ENCODE measurements at places on chromosomes 1 and 21.

DNA sequence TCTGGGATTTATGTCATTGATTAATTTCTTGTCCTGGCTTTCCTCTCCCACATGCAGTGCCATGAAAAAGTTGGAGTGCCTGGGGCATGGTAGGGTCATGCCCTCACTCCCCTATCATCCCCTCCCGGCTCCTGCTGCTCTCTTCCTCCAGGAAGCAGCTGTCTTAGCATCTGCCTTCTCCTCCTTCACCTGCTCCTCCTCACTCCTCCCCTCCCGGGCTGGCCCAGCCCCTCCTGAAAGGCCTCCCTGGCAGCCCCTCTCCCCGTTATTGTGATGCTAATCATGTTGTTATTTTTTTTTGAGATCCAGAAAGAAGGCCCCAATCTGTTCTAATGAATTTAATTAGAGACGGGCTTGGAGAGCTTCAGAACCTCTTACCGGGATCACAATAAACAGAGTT, 36.3 kb upstream of the NFASC start:
- no peak for DNase-seq

DNA sequence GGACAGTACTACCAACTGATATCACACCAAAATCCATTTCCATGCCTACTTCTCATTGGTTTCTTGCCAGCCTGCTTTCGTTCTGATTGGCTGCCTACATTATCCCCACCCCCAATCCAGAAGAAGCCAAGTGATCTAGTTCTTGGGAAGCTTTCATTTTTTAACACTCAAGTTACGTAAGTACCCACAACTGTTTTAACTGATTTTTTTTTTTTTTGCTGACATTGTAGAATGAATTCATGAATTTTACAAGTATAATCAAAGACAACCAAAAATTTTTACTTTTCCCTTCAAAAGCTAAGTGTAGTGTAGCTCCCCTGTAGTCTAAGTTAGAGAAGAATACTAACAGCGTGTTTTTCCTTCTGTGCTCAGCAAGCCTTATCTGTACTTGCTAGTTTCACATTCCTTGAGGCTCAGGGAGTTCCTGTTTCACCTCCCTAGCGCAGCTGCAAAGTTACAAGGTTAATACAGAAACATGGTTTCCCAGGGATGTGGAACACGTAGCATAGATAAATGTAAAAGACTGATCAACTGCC, at the start of gene SLC9C2:
SLC9C2 (minus strand) TSS at position 17 of the 536 bp plus-strand sequence. CDS start 1,296 bp downstream, outside the sequence.
- peak; percentile 74 for DNase-seq

GRCh38 chr1:22296701-22297591, 154.0 kb upstream of the WNT4 start:
- no peak for DNase-seq

DNA sequence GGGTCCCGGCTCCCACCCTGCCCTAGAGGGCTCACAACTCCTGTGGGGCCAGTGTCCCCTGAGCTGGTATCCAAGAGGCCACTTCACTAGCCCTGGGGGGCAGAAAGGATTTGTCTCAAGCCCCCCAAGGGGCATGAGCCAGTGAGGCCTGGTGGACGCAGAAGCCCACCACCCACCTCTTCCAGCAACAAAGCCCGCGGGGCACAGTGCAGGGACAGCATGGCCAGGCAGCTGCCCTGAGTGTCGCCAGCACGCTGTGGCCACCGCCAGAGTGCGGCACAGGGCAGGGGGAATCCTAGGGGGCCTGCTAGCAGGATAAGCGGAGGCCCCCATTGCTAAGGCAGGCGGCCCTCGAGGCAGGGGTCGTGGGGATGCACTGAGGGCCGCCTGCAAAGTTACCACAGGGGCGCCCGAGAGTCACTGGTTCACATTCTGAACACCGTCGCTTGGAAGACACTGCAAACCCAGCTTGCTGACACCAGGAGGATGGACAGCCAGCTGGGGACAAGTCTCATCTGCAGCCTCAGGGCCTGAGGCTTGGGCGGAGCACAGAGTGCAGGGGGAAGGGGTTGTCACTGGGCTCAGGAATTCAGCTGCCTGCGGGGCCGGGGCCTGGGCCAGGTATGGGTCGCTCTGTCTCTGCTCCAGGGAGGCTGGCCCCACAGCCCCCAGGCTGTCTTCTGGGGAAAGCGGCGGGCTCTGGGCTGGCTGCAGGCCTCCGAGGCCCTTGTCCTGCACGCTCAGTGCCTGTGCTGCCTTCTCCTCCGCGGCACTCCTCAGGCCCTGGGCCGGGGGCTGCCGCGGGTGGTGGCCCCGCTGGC, 26.8 kb downstream of the SLC19A1 start:
- no peak for DNase-seq

DNA sequence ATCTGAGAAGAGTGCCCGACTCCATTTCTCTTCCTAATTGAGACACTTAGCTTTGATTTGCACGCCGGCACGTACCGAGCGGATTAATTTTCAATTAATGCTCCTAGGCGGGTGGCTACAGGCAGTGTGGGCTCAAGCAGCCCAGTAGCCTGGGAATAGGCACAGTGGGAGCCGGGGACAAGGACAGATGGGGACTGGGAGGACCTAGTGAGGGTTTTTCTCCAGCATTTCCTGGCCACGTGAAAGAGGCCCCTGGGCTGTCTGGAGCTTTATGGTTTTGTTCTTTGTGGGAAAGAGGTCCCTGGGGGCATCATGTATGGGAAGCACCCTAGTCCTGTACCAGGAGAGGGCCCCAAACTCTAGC, 78.6 kb upstream of the CSF3R start:
- DNase-seq: no peak
